ENCODE measurements at places on chromosomes 1 and 21. TPM values are rescaled to one million over a fixed set of nuclear protein-coding genes. Genes with fewer than 3 reads are reported as not detected.

The ASH1L gene
- 18.0 TPM for total RNA-seq

The GUCA2A gene
- not detected for total RNA-seq

The NEXN gene
- total RNA-seq, result 6.8 TPM

The XCL1 gene
- total RNA-seq, result not detected

The MIER1 gene
- 28.4 TPM for total RNA-seq

The GBP7 gene
- not detected for total RNA-seq

The CSF1 gene
- total RNA-seq, result 10.3 TPM

The EPHB2 gene
- 50.7 TPM for total RNA-seq

The FAM151A gene
- total RNA-seq, result not detected

The SPRR2B gene
- total RNA-seq, result not detected

The ACTL8 gene
- total RNA-seq, result not detected

The ITGB2 gene
- under 0.01 TPM for total RNA-seq

The SPAG17 gene
- not detected for total RNA-seq

The ADGRB2 gene
- 1.2 TPM for total RNA-seq

The TMEM63A gene
- total RNA-seq, result 10.0 TPM

The TMPRSS2 gene
- total RNA-seq, result not detected

All from endothelial cell of coronary artery (primary cell).